Fibroblast of pulmonary artery (primary cell): ENCODE measurements at places on chromosomes 4 and X.

DNA sequence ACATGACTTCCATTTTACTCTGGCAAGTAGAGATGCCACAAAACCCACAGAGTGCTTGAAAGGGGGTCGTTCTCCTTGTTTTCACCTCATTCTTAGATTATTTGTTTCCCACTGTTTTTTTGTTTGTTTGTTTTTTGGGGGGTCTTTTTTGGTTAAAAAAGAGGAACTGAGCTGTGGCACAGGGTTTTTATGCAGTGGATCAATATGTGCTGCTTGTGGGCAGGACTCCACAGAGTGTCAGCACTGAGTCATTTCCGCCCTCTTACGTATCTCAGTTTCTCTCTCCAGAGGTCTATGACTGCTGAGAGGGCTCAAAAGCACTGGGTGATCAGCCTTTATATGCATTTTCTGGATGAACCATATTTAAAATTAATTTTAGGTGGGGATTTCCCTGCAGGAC lies 268.1 kb upstream of the GRID2 start:
- DNase-seq = no peak

DNA sequence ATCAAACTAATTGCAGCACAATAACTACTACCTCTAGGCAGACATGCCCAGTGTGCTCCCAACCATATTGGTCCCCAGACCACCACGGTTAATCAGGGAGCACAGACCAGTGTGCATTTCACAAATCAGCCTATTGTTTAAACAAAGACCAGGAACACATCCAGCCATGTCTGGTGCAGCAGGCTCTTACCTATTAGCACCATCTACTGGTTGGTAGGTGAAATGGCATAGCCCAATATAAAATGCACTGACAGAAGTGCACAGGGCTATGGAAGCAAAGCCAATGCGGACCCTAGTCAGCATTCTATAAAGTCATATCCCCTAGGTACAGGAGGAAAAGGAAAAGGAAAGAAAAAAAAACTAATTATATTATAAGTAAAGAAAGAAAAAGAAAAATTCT lies 15.5 kb upstream of the CYLC1 start:
- DNase-seq = peak; percentile 25

DNA sequence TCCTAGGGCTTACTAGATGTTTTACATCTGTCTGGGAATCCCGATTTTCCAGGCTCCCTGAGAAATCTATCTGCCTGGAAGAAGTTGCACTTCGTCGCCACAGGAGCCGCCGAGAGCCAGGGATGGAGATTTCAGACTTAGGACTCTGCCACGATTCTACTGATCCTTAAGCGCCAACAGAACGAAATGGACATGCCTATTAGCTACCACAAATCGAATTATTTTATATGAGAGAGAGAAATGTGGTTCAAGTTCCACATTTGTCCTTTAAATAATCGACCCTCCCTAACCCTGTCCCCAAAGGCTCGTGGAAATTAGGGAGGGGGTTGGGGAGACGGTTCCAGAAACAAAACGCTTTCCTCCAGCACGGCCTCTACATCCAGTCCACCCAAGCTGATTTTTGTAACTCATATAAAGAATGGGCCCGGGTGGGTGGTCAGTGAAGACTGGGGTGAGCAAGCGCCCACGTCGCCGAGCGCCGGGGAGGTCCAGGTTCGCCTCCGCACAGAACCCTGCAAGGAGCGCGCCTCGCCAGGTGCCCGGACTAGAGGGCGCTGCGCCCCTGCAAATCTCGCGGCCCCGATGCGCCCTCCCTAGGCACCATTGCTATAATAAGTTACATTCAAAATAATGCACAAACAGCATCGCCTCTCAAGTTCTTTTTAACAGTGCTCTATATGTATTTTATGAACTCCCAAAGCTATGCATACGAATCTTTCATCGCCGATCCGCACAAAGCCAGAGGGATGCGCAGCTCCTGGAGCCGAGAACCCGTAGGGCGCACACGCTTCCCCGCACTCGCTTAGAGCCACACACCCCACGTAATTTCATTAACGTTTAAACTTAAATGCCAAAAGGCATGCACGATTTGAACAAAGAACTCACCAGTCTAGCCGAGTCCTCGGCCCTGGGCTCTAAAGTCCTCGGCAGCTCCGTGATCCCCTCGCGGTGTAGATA lies 2.1 kb upstream of the FAT1 start:
- DNase-seq = peak; percentile 90

DNA sequence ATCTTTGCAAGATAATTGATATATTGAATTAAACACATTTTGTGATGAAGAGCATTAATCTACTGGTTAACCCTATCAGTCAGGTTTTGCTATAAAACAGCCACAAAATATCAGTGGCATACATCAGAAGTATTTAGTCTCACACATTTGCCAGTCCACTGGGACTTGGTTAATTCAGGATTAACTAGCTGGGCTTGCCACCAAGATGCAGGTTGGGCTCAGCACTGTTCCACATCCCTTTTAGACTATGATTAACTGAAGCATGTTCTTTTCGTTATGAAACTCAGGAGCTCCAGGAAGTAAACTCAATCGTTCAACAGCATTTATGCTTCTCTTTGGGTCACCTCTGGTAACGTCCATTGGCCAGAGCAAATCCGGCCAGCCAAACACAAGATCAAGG lies 538.1 kb upstream of the HS3ST1 start:
- no peak for DNase-seq

- DNase-seq = peak; percentile 19
Measured at GRCh38 chr4:92172203-92172602, 131.6 kb upstream of the GRID2 start.

DNA sequence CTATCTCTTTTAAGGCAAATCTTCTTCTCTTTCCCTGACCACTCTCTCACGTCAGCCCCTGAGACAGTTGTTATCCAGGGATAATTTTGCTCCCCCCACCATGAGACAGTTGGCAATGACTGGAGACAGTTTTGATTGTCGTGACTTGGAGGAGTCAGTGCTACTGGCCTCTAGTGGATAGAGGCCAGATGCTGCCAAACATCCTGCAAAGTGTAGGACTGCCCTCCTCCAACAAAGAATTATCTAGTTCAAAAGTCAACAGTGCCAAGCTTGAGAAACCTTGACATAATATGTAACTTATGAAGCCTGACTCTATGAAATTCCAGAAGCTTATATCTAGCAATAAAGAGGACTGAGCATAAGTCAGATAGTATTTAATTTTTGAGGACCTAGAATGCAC lies 502.1 kb upstream of the IGFBP7 start:
- no peak for DNase-seq

- no peak for DNase-seq
Measured at GRCh38 chr4:123304151-123304964, 92.2 kb upstream of the SPRY1 start.

DNA sequence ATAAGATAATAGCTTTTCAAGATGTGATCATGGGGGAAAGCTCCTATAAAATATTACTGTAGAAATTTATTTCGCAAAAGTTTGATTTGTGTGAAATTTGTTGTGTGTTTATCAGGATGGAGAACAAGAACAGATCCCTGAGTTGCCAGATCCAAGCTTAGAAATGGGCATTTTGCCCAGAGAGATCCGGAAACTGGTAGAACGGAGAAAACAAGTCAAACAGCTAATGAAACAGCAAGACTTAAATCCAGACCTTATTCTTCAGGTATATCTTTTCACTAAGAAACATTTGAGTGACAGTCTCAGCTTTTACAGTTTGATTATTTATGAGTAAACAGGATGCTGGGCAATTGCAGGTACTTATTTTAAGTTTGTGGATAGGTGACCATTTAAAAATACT lies 54.5 kb downstream of the POLA1 start:
- DNase-seq = no peak

GRCh38 chr4:61514991-61515390 lies 314.9 kb downstream of the ADGRL3 start:
- no peak for DNase-seq

- no peak for DNase-seq
Measured at GRCh38 chrX:81537723-81538122, 335.8 kb downstream of the SH3BGRL start.

DNA sequence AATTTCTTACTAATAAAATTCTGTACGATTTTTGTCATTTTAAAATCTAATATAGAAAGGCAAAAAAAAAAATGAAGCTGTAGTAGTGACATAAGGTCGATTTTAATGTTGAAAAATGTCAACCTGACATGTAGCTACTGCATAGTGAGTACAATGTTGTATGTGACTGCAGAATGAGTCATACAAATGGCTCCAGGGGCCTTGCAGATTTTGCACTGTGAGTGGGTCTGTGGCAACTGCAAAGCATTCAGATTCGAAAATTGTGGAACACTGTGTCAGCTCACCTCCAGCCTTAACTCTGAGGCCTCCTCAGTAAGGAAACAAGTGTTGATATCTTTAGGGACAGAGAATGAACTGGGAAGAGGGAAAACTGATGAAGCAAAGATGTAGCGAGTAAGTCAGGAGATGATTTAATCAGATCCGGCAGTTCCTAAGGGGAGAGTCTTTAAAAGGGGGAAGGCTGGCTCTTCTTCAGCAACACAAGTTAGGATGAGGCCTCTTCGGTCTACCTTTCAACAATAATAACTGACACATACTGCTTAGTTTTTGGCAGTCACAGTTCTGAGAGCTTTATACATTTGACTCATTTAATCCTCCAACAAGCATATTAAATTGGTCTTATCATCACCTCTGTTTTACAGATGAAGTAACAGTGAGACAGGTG lies 24.9 kb downstream of the TKTL2 start:
- peak; percentile 56 for DNase-seq

DNA sequence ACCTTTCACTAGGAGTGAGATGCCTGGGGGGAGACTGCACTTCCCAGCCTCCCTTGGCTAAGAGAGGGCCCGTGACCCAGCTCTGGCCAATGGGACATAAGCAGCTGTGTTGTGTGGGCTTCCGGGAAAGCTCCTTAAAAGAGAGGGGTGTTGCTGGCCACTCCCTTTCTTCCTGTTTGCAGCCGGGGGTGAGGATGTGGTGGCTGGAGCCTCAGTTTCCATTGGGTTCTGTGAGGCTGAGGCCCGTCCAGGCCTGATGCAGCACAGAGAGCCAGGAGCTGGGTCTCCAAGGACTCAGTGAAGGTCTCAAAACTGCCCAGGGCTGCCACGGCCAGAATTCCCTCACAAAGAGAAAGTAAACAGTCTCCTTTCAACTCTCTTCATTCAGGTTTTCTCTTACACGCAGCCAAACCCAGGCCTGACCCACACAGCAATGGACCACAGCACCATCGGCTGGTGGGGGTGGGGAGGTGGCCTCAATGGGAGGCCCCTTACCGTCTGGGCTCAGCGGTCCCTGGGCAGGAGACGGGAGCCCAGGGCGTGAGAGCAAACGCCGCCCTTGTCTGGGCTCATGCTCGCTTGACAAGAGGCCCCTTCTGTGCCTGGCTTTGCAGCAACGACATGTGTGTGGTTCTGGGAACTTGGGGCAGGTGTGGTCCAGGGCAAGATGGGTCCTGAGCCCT lies 6.6 kb downstream of the NKX1-1 start:
- no peak for DNase-seq

DNA sequence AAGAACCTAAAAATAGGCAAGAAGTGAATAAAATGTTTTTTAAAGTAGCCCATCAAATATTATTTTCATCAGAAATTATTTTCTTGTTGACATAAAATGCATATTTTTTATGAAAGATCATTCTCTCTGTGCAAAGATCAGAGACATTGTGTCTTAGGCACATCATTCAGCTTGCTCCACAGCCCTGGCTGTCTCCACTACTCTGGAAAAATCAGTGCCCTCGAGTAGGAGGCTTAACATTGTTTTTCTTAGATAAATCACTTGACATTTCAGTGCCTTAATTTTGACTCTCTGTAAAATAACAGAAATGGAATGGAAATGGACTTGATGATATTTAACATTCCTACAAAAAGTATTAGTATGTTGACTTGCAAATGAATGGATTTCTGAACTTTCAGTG lies 77.9 kb downstream of the FAT4 start:
- DNase-seq = no peak

GRCh38 chrX:141609111-141609510 lies 19.6 kb downstream of the SPANXA2 start:
- no peak for DNase-seq

DNA sequence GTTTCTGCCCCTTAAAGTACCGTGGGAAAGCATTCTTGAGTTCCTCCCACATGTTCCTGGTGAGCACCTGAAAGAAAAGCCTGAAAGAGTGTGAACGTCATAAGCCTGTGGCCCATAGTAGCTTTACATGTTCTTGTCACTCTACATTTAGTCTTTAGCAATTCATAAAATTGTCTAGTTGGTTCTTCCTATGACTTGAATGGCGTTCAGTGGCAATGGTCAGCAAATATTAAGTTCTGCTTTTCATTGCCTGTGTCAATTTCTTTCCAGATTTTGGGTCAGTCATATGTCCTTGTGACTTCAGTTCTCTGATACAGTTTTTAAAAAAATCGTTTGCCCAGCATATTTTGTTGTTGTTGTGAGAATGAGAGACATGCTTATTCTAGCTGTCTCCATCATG lies 650.0 kb upstream of the BOD1L1 start:
- no peak for DNase-seq
